ENCODE measurements at places on chromosomes 5 and 9. TPM values are rescaled to one million over a fixed set of nuclear protein-coding genes. Genes with fewer than 3 reads are reported as not detected.

The PGM5 gene
- 4.1 TPM for total RNA-seq

The PCDH12 gene
- 0.40 TPM for total RNA-seq

The IL3 gene
- total RNA-seq, result not detected

The AP3S1 gene
- 88.6 TPM for total RNA-seq

The PCDHGB4 gene
- total RNA-seq, result 2.8 TPM

The TSSK1B gene
- total RNA-seq, result 0.48 TPM

The GNAQ gene
- 28.8 TPM for total RNA-seq

The SLC46A2 gene
- total RNA-seq, result 0.44 TPM

The CDK7 gene
- total RNA-seq, result 31.7 TPM
